RCC 7860 (cell line): ENCODE measurements at places on chromosomes 1 and 21.

DNA sequence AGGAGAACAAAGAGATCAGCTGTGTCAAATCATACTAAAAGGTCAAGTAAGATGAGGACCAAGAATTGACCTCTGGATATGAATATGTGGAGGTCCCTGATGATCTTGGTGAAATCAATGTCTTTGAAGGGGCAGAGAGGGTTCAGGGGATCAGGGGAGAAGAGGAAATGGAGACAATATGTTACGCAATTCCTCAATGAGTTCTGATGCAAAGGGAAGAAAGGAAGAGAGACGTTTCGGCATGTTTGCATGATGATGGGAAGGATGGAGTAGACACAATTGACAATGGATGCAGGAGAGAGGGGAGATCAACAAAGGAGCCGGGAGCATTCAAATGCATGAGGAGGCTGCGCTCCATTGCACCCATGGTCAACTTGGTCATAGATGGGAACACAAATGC is 36.0 kb upstream of the GUCA2B start:
- no peak for DNase-seq

- no peak for DNase-seq
Measured at GRCh38 chr21:16302851-16303282, 573.1 kb downstream of the USP25 start.

- no peak for DNase-seq
Measured at GRCh38 chr1:169571450-169571849, 14.8 kb downstream of the F5 start.

- DNase-seq = no peak
Measured at GRCh38 chr1:63718541-63718970, 55.3 kb upstream of the ROR1 start.

DNA sequence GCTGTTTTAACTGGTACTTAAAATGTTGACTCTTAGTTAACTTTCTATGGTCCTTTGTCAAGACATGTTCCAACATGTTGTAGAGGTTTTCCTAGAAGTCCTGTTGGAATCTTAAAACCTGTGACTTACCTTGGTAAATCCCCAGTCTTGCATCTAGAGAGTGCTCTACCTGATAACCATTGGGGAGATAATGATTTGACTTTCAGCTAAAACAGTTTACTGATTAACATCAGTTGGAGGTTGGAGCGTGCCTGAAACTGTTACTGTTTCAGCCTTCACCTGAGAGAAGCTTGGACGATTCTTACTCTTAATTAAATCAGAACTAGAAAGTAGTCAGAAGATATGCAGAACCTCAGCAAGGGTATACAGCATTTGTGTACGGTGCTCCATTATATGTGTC is 8.8 kb downstream of the MDM4 start:
- DNase-seq = no peak

- peak; percentile 79 for DNase-seq
Measured at GRCh38 chr1:54070171-54070837, 16.9 kb downstream of the TCEANC2 start.

- DNase-seq = no peak
Measured at GRCh38 chr1:208637181-208637580, 393.0 kb upstream of the PLXNA2 start.

DNA sequence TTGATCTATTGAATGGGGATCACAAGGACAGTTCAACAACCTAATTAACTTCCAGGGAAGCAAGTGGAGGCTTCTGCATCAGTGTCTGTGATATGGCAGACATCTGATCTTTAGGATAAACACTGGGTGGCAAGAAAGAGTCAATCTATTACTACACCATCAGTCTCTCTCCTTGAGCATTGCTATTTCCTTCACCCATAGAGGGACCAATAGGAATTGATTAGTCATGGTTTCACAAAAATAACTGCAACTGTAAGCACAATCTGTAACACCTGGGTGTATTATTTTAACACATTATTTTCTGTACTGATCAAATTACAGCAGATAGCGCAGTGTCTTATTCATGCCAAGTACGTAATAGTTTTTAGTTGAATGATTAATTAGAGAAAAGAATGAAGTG is 50.3 kb downstream of the USP24 start:
- no peak for DNase-seq

DNA sequence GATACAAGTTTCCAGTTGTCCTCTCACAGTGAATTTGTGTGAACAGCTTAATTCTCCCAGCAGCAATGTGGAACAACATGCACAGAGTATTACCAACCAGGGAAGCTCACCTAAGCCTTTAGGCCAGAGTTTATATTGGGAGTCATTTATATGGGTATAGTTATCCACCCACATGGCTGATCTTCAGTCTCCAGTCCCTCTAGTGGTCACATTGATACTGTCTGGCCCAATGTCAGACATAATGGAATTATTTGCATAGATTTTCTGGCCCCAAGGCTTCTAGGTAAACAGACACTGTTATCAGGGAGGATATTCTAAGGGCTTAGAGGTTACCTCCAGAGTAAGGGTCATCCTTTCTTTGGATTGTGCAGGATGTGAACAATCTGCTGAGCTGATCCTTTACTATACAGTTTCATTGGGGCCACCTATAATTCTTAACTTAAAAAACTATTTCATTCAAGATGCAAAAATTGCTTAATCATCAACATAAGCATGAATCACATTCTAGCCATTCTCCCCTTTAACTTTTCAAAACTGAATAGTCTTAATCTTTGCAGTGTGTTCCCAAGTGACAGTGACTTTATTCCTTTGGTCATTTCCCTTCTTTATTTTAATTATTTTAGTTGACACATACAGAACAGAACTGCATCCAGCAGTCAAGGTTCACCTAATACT is 210.9 kb downstream of the LTN1 start:
- DNase-seq = no peak

DNA sequence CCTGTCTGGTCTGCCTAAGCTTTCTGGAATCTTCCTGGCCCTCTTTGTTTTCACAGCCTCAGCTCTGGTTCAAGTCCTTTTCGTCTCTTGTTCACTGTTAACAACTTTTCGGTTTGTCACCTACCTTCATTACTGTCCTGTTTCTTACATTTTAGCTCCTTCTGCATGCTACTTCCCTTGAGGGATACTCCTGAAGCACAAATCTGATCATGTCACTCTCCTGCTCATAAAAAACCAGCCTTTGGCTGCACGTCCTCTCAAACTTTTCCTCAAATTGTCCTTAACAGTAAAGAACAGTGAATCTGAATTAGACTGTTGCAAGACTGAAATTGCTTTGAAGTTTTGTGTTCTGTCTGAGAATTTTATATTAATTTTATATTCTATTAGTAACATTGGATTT is 3.3 kb downstream of the RAVER2 start:
- DNase-seq = no peak

GRCh38 chr1:162463021-162463420 is 34.6 kb upstream of the UHMK1 start:
- no peak for DNase-seq

DNA sequence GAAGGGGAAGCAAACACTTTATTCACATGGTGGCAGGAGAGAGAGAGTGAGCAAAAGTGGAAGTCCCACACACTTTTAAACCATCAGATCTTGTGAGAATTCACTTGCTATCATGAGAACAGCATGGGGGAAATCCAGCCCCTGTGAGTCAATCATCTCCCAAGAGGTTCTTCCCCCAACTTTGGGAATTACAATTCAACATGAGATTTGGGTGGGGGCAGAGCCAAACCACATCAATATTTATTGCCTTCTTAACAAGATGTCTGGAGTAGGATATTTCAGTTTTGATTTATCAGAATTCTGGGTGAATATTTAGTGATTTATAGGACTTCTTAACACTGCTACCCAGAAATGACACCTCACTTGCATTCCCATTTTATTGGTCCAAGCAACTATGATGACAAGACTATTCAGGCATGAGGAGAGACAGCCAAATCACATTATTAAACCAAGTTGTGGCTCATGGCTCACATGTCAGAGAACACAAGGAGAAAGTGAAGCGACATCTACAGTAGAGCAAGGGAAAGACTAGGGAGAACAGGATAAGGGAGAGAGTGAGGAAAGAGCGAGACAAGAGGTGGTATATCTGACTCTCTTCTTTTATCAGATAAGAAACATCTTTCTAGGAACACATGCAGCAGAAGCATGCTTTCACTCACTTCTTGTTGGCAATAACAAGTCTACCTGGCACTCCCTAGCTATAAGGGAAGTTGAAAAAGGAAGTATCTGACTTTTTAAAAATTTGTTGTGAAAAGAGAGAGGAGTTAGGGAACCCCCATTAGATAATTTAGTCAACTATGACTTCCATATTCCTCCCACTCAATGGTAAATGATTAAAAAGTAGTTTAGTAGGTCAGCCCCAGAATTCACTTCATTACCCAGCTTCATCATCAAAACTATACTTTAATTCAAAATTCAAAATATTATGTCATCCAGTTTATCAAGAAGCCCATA is 36.6 kb upstream of the PTPRC start:
- no peak for DNase-seq

DNA sequence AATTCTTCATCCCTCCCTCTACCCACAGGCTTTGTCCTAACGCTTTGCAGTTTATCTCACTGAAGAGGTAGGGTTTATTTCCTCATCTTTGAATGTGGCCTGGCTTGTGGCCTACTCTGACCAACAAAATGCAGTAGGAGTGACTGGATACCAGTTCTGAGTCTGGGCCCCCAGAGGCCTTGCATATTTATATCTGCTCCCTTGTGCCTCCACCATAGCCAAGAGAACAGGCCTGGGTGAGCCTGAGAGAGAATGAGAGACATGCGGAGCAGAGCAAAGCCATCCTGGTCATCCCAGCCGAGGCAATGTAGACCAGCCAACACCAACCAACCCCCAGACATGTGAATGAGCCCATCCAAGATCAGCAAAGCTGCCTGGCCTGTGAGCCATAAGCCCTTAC is 30.3 kb downstream of the SMIM12 start:
- DNase-seq = no peak

GRCh38 chr1:182330303-182330702 is 61.3 kb downstream of the GLUL start:
- no peak for DNase-seq

DNA sequence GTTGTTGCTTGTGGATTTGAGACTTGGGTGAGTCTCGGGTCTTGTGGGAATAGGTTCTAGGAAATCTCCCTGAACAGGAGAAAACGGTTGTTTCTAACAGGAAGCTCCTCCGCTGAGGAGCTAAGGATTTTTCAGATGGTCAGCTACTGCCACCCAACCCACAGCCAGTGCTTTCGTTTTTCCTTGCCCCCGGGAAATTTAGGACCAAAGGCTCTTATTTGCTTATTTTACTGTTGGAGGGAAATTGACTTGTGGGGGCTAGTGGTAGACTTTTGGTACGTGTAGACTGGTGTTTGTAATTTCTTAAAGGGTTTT is 792 bp downstream of the SNX7 start:
- peak; percentile 28 for DNase-seq

- no peak for DNase-seq
Measured at GRCh38 chr1:2831596-2832212, 30.2 kb upstream of the TTC34 start.

- DNase-seq = no peak
Measured at GRCh38 chr1:31529999-31530684, 46.2 kb upstream of the TINAGL1 start.

DNA sequence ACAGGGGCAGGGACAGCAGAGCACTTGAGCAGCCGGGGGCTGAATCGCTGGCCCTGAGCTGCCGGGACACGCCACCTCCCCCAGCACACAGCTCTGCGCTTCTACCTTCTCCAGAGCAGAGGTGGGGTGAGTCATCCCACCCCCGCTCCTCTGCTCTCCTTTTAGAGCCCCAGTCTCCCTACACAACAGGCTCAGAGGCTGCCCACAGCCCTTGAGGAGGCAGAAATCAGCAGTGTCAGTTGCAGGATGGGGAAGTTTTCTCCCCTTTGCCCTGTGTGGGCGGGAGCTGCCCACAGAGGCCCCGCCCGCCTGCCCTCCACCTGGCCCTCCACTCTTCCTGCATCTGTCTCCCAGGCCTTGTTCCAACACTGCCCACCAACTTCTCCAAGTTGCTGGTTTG is 94.6 kb downstream of the STUM start:
- DNase-seq = no peak

GRCh38 chr1:147781056-147781471 is 20.7 kb upstream of the GJA5 start:
- DNase-seq = no peak

DNA sequence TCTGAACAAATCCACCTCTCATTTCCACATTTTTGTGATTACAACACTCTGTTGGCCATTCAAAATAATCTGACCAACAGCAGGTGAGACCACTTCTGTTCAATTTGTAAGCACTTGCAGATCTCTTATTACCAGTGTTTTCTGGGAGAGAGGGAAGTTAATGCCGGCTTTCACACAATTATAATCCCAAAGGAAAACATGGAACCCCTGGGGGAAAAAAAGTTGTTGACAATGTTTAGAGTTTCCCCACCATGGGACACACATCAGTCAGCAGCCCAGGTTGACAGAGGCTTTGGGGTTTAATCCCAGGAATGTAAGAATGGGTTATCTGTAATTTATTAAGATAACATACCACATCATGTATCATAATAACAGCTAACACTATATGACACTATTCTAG is 68.4 kb upstream of the TNFSF4 start:
- DNase-seq = no peak

- DNase-seq = no peak
Measured at GRCh38 chr1:47840393-47841190, 156.6 kb downstream of the TRABD2B start.

- no peak for DNase-seq
Measured at GRCh38 chr1:195970209-195970608, 638.0 kb downstream of the KCNT2 start.

GRCh38 chr1:193359631-193360030 is 173.2 kb upstream of the B3GALT2 start:
- DNase-seq = no peak

GRCh38 chr1:201036188-201036842 is 12.8 kb upstream of the KIF21B start:
- DNase-seq = no peak

- DNase-seq = no peak
Measured at GRCh38 chr1:42214447-42214871, 49.9 kb upstream of the GUCA2A start.

GRCh38 chr1:53061123-53061858 is 722 bp upstream of the PODN start:
- no peak for DNase-seq

DNA sequence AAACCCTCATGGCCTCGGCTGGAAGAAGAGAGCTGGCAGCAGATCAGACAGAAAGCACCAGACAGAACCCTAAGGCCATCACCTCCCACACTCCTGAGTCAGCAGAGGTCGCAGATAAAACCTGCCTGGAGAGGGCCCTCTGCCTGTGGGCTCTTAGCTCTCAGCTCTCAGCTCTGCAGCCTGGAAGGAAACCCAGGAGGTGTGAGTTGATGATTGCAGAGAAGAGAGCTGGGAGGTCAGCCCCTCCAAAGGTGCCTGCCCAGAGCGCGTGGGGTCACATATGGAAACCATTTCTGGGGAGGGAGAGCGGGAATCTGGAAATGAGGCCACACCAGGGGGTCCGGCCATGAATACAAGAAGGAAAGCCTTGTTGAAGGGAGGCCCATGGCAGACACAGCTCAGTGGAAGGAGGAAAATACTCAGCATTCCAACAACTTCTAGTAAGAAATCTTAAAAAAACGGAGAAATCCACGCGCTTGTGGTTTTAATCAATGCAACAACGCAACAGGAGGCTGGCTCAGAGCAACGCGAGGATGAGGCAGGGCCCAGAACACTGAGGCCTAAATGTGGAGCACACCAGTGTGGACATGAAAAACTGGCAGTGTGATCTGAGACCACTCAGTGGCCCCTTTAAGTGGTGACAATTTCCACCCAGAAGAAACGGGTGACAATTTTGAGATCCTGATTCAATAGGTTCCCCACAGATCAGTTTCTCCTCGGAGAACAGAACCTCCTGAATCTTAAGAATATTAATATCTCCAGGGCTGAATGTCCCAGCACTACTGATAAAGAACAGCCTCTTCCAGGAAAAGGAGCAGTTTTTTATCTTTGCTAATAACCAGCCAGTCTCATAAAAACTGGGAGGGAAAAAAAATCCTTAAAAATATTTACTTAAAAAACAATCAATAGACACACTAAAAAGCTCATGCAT is 45.7 kb downstream of the PSMG1 start:
- DNase-seq = peak; percentile 69
